ENCODE measurements at places on chromosomes 5 and 9.

- no peak for DNase-seq
Measured at GRCh38 chr5:115686051-115686737, 60.4 kb upstream of the TMED7 start.

- DNase-seq = no peak
Measured at GRCh38 chr9:79000230-79001002, 571.3 kb upstream of the TLE4 start.

GRCh38 chr5:142246258-142246657 is 78.6 kb downstream of the SPRY4 start:
- no peak for DNase-seq

DNA sequence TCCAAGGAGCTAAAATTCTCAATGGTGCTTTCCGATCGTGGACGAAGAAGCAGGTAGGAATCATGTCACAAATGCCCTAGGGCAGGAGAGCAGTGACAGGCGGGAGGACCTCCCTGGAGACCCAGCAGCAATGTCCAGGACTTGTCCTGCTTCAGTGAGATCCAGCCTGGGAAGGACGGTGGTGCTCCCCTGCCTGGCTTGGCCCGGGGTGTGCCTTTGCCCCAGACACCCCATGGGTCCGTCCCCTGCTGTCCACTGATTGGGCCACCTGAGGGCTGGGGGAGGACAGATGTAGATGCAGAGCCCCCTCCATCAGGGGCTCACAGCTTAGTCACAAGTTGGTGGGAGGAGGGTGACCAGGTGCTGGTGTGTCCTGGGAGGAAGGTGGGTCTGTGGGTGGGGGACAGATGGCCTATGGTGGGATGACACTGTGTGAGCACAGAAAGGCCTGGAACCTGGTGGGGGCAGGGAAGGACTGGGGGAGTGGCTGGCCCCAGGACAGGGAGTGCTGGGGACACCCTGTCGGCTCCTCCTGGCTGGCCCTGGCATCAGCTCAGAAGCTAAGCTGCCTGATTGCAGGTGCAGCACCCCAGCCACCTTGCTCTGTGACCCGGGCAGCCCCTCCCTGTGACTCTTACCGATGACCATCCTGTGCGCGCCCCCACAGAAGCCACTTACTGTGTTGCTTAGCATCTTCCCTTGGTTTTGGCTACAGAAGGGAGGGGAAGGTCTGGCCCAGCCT is 82.0 kb downstream of the PHF2 start:
- DNase-seq = no peak

GRCh38 chr9:130900701-130901497 is 4.3 kb upstream of the QRFP start:
- no peak for DNase-seq

- no peak for DNase-seq
Measured at GRCh38 chr5:170046241-170046640, 59.5 kb upstream of the FOXI1 start.

- no peak for DNase-seq
Measured at GRCh38 chr5:141559461-141559860, 59.3 kb downstream of the DIAPH1 start.

DNA sequence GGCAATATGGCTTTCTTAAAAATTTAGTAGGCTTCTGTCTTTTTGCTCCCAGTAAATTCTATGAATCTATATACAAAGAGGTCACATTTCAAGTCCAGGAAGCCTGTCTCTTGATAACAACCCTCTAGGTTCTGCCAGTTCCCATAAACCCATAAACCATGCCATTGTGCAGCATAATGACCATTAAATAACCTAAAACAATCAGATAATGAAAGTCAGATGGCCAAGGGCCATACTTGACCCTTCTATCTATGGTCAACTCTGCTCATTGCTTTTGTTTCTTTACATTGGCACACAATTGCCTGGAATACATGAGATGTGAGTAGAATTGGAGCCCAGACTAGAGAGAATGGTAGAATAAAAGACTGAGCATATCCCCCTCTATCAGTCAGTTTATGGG is 305.4 kb upstream of the KIF2A start:
- DNase-seq = no peak

DNA sequence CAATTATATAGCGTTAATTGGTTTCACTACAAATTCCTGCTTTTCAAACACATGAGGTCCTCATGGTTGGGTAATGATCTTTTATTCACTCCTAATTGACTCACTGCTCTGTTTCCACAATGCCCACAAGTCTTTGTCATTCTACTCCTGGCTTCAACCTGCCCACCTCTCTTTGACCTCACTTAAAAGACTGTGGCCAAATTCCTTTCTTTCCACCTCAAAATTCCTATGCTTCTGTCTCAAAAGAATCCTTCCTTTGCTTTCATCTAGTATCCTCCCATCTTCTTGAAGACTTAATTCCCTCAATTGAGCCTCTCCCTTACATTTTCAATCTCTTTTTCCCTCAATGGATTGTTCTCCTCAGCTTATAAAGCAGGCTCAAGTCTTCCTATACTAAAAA is 4.9 kb downstream of the APBA1 start:
- no peak for DNase-seq

DNA sequence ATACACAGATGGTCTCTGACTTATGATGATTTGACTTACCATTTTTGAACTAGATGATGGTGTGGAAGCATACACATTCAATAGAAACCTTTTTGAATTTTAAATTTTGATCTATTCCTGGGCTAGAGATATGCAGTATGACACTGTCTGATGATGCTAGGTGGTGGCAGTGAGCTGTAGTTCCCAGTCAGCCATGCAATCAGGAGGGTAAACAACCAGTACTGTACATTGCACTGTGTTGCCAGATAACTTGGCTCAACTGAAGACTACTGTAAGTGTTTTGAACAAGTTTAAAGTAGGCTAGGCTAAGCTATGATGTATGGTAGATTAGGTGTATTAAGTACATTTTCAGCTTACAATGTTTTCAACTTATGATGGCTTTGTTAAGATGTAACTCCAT is 859.1 kb upstream of the ARRDC3 start:
- DNase-seq = no peak

DNA sequence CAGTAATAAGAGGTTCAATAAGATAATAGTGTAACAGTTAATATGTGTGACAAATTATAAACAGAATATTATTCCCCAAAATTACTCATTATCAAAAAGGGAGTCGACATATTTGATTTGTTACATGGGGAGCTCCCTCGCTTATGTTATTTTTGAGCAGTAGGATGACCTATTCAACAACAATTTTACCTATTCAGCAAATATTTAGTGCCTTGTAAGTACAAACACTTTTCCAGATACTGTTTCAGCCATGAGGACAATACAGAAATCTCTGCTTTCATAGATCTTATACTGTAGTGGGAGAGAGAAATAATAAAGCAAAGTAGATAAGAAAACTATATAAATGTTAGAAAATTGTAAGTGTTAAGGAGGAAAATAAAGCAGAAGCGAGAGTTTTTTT is 1342.8 kb upstream of the WWC1 start:
- DNase-seq = no peak

DNA sequence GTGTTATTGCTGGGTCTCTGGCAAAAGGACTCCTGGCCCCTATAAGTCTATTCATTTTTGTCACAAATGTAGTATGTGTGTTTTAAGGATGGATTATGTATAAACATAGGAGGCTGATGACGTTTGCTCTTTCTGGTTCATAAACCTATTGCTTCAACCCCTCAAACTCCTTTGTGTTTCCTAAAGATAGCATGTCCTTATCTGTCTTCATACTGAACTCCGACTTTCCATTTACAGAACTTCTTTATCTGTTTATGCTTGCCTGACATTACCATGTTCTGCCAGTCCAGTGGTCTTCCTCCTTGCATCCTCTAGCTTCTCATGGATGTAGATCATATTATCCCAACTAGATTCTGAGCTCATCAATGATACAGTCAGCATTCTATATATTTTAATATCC is 46.1 kb downstream of the ARHGEF28 start:
- DNase-seq = no peak

GRCh38 chr9:123825342-123826060 is 104.4 kb downstream of the DENND1A start:
- DNase-seq = no peak

- DNase-seq = no peak
Measured at GRCh38 chr9:126682928-126683697, 69.4 kb downstream of the LMX1B start.

DNA sequence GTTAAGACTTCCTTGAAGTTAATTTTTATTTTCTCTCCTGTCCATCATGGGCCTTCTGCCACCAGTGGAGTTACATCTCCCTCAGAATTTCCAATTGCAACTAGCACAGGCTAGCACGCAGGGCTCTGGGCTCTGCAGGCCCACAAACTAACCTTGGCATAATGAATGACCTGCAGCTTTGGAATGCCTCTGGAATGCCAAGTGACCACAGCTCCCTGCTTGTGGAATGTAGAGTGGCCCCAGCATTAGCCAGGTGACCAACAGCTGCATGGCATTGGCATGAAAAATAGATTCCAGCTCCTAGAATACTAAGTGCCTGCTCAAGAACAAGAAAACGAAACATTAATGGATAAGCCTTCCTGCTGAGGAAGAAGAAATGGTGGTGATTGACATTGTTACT is 726.1 kb downstream of the BRINP1 start:
- DNase-seq = no peak

- DNase-seq = no peak
Measured at GRCh38 chr5:180593446-180594206, 2.3 kb upstream of the SCGB3A1 start.

GRCh38 chr9:76112151-76112550 is 221.7 kb downstream of the PCSK5 start:
- no peak for DNase-seq

DNA sequence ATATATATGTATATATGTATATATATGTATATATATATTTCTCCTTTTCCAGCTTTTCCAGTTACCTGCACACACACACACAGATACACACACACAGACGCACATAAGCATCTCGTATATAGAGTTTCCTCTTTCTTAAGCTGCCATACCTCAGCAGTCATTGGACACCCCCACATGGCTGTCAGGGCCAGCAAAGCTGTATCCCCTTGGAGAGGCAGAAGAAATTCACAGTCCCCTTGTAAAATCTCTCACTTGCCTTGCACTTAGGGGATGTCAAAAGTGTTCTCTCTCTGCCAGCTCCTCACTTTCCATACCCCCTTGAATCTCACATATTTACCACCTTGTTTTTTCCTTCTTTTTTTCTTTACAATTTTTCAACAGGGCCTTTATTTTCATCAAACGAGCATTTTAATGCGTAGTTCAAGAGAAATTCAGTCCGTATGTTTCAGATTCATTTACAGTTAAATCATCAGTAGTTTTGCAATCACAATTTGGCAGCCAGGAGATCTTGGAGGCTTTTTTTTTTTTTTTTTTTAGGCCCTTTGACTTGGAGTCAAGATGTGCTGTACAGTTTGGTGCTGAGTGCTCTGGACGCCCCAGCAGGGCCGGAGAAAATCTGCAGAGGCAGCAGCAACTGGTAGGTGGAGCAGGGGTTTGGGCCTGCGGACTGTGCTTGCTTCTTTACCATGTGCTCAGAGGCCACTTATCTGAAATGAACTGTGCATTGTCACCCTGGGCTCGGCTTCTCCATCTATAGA is 244.9 kb upstream of the KLF4 start:
- DNase-seq = no peak

DNA sequence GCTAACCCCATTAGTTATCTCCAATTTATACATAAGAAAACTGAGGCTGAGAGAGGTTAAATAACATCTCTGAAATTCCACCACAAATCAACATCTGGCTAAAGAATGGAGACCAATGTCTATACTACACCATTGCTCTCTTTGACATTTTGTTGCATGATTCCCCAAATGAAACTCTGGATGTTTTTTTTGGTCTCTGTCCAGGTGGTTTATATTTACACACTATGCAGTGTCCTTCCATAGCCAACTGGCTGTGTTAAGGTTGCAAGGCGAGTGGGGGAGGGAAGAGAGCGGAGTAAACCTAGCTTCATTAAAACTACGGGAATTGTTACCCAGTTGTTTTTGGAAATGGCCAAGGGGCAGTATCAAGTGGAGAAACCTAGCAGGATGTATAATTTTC is 67.2 kb downstream of the KIF4B start:
- DNase-seq = no peak

DNA sequence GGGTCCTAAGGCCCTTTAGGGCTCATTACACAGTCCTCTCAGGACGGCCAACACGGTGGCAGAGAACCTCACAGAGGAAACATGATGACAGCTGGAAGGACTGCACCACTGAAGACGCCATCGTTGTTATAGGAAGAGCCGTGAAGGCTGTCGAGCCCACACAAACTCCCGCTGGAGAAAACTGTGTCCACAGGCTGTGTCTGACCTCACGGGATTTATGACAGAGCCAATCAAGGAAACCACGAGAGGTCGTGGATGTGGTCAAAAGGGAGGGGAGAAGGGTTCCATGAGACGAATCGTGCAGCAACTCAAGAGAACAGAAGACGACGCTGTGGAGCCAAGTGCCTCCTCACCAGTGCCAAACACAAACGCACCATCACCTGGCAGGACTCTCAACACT is 12.2 kb downstream of the QSOX2 start:
- no peak for DNase-seq

DNA sequence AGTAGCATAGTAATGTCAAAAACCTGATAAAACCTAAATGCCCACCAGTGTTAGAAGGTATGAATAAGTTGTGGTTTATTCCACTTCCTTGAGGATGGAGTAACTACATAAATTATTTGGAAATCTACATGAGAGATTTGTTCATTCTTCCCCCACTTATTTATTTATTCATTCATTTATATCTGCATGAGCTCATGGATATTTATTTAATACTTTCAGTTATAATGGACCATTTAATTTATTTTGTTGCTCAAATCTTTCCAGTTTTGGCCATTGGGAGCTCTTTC is 223.8 kb upstream of the S1PR3 start:
- DNase-seq = no peak

DNA sequence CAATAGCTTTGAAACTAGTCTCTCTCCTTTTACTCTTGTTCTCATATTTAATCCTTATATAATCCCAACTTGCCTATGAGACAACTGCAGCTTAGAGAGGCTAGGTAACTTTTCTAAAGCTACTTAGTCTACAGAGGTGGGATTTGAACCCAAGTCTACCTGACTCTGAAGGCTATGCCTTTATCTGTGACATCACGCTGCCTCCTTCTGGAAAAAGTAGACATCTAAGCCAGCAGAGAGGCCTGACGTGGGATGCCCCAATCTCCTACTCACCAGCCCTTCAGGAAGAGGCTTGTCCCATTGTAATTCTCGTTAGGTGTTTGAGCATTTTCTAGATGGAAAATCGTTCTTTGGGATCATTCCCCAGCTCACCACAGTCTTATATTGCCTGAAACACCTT is 167.5 kb downstream of the HSPA4 start:
- DNase-seq = no peak

DNA sequence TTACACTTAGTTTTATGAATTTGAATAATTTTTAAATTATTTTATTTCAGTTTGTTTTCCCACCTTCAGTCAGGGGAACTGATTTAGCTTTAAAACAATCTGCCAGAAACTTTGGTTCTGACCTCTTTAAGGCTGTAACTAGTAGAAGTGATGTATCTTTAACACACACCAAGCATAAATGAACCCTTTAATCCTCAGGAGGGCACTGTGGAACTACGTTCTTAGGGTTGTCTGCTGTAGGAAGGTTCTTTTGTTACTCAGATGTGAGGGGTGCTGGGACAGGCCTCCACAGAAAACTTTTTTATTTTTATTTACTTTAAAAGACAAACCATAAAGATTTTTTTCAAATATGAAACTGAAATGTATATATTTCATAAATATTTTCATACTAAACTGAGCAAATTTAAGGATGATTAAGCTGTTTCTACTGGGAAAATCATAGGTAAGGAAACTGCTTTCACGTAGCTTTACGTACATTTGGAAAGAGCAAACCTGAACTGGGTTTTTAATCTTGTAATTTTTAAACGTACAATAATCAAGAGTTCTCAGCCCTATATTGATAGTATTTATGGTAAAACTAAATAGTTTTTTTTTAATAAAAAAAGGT is 5.3 kb downstream of the KLF4 start:
- DNase-seq = no peak

- DNase-seq = no peak
Measured at GRCh38 chr9:134328841-134329575, 2.8 kb downstream of the RXRA start.
